Activated naive CD4-positive, alpha-beta T cell treated with anti-CD3 and anti-CD28 coated beads for 36 hours (primary cell): ENCODE measurements at places on chromosomes 12 and 14.

GRCh38 chr12:52264435-52264825 is 10.0 kb upstream of the KRT86 start:
- no peak for DNase-seq

DNA sequence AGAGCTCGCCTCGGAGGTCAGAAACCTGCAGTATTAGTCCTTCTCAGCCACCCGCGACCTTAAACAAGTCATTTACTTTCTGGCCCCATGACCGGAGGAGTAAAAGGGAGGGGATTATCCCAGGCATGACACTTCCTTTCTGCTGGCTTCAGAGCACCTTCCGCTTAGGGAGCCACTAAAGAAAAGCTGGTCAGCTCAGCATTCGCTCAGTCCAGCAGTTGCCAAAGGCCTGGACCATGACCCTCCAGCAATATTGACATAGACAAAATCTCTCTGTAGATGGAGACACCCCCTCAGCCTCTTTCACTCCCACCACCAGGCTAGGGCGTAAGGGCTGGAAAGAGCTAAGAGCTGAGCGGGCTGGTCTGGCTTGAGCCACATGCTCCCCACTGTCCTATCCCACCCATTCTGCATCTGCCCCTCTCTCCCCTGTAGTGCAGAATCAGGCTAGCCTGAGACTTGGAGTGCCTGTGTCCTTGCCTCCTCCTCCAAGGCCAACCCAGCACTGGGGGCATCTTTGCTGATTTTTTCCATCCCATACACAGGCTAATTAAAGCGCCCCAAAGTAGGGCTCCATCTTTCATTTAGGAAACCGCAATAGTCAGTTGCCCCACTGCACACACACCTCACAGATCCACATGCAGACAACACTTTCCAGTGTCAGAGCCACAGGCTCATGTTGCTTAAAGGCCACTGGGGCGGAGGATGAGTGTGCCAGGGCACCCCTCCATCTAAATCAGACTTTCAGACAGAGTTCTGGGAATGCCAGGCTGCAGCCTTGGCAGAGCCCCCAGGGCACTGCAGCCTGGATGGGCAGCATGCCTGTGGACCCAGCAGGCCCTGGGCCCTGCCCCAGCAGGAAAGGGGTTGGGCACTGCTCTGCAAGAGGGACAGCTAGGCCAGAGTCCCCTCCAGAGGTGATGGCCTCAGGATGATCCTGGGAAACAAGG is 4.0 kb upstream of the CPNE6 start:
- no peak for DNase-seq

DNA sequence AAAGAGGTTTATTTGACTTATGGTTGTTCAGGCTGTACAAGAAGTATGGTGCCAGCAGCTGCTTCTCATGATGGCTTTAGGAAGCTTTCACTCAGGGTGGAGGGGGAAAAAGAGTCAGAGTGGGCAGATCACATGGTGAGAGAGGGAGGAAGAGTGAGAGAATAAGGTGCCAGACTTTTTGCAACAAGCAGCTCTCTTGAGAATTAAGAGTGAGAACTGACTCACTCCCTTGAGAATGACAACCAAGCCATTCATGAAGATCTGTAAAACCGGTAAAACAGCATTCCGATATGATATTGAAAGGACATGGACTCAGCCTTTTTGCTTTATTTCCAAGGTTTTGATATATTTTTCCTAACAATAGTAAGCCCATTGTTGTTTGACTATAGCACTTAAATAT is 501.2 kb downstream of the GALC start:
- DNase-seq, result no peak

DNA sequence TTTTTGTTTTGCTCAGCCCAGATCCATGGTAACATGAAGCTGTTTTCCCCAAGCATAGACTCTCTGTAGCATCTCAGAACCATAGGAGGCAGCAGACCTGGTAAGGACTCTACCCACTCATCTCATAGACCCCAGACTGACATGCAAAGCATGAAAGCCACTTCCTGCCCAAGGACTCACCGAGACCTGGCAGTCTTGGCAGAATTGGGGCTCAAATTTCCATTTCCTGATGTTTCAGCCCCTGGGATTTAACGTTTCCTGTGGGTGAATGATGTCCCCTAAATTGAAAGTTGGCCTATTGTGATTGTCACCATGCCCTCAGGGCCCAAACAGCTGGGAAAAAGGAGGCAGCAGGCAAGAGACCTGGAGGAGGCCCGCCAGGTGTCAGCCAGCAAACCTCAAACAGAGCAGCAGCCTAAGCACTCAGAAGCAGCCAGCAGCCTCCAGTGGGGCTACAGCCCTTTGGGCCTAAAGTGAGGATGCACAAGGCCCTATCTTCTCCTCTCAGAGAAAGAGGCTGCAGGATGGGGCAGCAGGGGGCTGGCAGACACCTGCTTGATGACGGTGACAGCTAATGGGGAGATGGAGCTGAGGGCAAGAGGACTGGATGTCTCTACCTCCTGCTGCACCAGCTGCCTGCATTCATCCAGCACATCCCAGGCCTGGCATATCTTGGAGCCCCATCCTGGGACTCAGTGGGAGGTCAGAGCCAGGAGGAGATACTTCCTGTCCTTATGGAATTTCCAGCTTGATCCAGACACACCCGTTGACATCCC is 8.5 kb downstream of the KRT85 start:
- DNase-seq, result peak; percentile 26

DNA sequence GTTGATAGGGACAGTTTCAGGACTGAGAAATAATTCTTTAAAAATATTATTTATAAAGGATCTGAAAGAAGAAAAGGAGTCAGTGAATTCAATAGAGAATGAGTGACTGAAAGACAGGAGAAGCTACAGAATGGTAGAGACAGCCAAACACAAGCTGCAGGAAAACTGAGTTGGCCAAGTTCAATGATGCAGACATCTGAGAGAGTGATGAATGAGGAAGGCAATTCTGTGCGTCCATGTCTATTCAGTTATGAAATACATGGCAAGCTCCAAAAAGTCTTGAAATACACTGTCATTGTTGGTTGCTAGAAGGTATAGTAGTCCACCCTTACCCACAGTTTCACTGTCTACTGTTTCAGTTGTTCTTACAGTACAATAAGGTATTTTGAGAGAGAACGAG is 6.8 kb downstream of the LRRC74A start:
- DNase-seq, result no peak

GRCh38 chr14:50342221-50343078 is 30.3 kb downstream of the DMAC2L start:
- DNase-seq, result peak; percentile 79

DNA sequence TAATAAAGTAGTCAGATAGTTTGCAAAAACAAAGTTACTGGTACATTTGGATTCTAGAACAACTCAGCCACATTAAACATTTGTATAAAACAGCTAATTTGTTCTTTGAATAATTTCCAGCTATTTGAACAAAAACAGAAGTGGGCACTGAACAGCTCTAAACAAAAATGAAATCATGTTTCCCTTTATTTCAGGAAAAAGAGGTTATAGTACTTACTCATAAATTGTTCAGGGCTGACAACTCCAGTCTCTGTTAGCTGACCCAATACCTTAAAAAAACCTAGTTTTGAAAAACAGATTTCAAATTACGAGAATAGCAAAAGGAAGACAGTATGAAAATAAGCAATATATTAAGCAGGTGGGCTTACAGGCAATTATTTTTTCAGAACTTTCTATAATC is 8.2 kb downstream of the GNPNAT1 start:
- no peak for DNase-seq

DNA sequence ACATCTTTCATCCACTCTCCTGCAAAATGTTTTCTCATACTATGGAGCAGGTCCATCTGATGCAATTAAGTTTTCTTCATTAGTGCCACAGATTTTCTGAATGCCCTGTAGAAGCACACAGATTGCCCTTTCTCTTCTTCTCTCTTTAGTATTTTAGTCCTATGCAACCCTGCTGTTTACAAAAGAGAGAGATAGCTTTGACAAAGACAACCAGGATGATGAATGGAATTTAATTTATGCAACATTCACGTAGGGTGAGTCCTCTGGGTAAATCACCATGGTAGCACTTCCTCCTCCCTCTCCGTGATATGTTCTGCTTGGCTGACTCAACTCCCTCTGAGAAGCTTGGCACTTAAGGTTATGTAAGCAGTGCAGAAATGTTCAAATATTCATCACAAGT is 400.9 kb upstream of the PDE3A start:
- no peak for DNase-seq

GRCh38 chr12:77343291-77343690 is 277.9 kb upstream of the E2F7 start:
- no peak for DNase-seq

DNA sequence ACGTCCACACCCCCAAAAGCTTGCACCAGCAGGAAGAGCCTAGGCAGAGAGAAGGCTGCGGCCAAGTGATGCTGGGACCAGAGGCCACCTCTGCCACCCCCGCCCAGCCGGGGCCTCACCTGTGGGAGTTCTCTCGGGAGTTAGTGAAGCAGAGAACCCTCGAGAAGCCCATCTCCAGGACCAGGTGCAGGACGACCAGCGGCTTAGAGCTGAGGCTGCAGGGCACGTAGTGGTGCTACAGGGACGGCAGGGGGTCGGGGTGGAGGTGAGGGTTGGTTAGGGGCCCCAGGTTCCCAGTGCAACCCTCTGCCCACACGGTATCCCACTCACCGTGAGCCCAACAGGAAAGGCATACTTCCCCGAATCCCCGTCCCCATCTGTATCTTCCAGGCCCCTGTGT is 3.6 kb downstream of the DDX51 start:
- DNase-seq, result no peak

DNA sequence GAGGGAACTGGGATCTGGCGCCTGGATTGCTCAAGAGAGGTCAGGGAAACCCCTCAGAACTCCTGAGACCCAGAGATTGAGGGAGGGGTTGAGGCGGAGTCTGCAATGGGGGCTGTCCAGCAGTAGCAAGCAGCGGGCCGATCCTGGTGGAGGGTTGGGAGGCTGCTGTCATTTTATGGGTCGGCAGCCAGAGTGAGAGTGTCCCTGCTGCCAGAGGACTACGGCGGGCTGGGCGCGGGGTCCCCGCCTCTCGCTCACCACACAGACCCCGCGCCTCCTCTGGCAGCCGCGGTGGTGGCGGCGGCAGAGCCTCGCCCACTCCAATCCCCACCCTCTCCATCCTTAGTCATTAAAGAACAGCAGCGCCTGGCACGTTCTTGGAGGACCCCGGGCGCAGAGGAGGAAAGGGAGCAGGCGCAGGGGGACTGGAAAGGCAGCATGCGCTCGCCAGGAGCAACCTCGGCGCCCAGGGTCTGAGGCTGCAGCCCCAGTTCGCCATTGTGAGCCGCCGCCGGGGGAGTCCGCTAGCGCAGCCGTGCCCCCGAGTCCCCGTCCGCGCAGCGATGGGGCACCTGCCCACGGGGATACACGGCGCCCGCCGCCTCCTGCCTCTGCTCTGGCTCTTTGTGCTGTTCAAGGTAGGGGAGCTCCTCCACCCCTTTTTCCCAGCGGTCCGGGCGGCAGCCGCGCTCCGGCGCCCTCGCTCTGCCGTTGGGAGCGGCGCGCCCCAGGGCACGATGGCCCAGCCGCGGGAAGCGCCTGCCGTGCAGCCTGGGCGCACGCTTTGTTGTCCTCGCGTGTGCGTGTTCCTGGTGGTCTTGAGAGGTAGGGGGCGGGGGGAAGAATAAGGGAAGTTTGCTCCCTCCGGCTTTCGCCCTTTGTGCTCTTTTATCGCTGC is at the start of gene PTPRO:
TSS of gene PTPRO (plus strand) at position 345 of the 898 bp plus-strand sequence.
- DNase-seq, result no peak

GRCh38 chr14:77965919-77966435 is 166.1 kb downstream of the ADCK1 start:
- peak; percentile 18 for DNase-seq

DNA sequence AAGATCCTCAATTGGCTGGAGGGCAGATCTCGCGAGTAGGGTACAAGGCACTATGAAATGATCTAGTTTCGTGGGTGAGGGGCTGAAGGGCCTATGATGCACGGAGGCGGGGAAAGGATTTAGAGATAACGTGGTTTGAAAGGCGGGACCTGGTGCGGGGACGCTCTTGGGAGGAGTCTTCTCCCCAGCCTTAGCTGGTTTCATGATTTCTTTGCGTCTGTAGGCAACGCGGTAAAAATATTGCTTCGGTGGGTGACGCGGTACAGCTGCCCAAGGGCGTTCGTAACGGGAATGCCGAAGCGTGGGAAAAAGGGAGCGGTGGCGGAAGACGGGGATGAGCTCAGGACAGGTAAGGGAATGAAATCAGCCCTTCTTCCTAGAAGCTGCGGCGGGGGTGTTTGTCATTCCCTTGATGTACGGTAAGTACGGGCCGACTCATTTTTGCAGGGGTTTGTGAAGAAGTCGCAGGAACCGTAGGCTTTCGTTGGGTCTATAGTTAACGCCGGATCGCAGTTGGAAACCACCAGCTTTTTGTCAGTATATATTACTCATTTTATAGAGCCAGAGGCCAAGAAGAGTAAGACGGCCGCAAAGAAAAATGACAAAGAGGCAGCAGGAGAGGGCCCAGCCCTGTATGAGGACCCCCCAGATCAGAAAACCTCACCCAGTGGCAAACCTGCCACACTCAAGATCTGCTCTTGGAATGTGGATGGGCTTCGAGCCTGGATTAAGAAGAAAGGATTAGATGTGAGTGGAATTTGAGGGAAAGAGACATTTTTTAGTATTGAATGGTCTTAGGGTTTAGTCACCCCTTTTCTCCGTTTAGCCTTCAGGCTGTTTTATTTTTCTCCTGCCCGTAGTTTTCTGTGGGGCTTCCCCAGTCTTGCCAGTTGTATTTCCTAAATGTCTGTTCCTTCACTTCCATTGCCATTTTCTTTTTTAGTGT is 602 bp downstream of the APEX1 start:
- peak; percentile 63 for DNase-seq

- DNase-seq, result peak; percentile 48
Observed at GRCh38 chr14:69107407-69108003, 45.4 kb downstream of the DCAF5 start.

DNA sequence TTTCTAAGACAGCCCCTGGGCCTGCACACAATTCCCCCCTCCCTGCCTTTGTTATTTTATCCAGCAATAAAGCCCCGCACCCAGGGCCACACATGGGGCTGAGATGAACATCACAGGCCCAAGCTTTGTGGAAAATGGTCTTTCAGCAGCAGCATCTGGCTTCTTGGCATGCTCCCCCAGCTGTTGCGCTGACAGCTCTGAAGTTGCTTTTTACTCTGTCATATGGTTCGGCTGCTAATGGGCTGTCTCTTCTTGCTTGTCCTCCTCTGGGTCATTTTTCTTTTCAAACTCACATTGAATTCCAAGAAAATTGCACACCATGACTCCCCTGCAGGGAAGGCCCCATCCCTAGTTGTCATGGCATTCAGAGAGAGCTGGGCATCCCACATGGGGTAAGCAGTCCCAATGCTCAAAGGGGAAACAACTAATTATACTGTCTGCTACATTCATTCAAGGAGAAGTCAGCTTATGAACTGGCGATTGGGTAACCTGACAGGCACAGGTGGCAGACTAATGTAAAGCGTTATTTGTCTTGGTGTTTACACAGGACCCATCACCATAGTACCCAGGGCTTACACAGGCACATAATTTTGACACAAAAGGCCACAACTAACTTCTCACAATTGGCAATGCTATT is 74.0 kb upstream of the CDKN3 start:
- no peak for DNase-seq
